ENCODE measurements at places on chromosomes 6 and 20.

- H3K36me3 ChIP-seq = no peaks in the 10 kb centered on the region
- peaks cover 8% of the 10 kb centered on the region for H3K4me1 ChIP-seq
- no peaks in the 10 kb centered on the region for H3K27me3 ChIP-seq
- no peak overlapping the region for H3K4me3 ChIP-seq
Measured at GRCh38 chr6:52424513-52424912, 4.4 kb downstream of the EFHC1 start.

- H3K4me1 ChIP-seq = peaks cover 10% of the 10 kb centered on the region
- peaks cover 12% of the 10 kb centered on the region for H3K36me3 ChIP-seq
- H3K4me3 ChIP-seq = no peak overlapping the region
- DNase-seq = no peak
- no peak overlapping the region for H3K27ac ChIP-seq
Measured at GRCh38 chr6:143948208-143948607, 59.9 kb downstream of the PLAGL1 start.

- DNase-seq = no peak
- H3K27me3 ChIP-seq = no peaks in the 10 kb centered on the region
- H3K36me3 ChIP-seq = no peaks in the 10 kb centered on the region
- H3K27ac ChIP-seq = no peak overlapping the region
- no peak overlapping the region for H3K4me3 ChIP-seq
- no peaks in the 10 kb centered on the region for H3K4me1 ChIP-seq
Measured at GRCh38 chr6:116200619-116201249, 53.1 kb downstream of the TSPYL4 start.

- H3K36me3 ChIP-seq = no peaks in the 10 kb centered on the region
- H3K27ac ChIP-seq = no peak overlapping the region
- peaks cover 37% of the 10 kb centered on the region for H3K4me1 ChIP-seq
- H3K4me3 ChIP-seq = no peak overlapping the region
- H3K27me3 ChIP-seq = peaks cover 8% of the 10 kb centered on the region
Measured at GRCh38 chr6:108080010-108080780, 5.7 kb upstream of the OSTM1 start.

DNA sequence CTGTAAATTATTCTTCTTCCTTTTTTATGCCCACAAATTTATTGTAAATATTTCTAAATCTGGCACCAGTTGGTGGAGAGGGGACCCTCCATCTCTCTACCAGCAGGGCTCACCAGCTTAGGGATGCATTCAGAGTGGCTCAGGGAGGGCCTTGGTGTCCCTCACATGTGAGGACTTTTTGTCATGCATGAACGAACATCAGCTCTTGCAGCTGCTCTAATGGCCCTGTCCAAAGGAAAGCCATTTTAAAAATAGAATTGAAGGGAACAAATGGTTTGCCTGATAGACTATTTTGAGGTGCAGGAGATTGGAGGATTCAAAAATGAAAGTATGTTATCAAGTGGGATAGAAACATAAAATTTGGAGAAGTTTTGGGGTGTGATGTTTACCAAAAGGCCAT is 37.5 kb upstream of the KLHL31 start:
- H3K27ac ChIP-seq = no peak overlapping the region
- H3K27me3 ChIP-seq = no peaks in the 10 kb centered on the region
- H3K36me3 ChIP-seq = no peaks in the 10 kb centered on the region
- no peak overlapping the region for H3K4me3 ChIP-seq
- H3K4me1 ChIP-seq = peaks cover 3% of the 10 kb centered on the region

DNA sequence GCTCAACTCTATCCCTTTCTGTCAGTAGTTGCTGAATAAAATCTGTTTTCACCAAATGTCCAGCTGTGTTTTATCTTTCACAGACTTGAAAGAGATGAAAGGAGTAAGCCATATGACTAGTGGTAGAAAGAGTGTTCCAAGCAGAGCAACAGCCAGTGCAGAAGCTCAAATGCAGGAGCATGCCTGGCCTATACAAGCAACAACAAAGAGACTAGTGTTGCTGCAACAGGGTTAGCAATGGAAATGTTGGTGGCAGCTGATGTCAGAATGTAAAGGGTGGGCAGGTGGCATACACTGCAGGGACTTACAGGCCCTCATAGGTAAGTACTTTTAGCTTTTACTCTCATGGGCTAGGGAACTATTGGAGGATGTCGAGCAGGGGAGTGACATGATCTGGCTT is 5.2 kb upstream of the HINT3 start:
- no peak overlapping the region for H3K27ac ChIP-seq
- H3K4me3 ChIP-seq = no peak overlapping the region
- H3K4me1 ChIP-seq = peaks cover 7% of the 10 kb centered on the region
- H3K27me3 ChIP-seq = no peaks in the 10 kb centered on the region
- DNase-seq = no peak

DNA sequence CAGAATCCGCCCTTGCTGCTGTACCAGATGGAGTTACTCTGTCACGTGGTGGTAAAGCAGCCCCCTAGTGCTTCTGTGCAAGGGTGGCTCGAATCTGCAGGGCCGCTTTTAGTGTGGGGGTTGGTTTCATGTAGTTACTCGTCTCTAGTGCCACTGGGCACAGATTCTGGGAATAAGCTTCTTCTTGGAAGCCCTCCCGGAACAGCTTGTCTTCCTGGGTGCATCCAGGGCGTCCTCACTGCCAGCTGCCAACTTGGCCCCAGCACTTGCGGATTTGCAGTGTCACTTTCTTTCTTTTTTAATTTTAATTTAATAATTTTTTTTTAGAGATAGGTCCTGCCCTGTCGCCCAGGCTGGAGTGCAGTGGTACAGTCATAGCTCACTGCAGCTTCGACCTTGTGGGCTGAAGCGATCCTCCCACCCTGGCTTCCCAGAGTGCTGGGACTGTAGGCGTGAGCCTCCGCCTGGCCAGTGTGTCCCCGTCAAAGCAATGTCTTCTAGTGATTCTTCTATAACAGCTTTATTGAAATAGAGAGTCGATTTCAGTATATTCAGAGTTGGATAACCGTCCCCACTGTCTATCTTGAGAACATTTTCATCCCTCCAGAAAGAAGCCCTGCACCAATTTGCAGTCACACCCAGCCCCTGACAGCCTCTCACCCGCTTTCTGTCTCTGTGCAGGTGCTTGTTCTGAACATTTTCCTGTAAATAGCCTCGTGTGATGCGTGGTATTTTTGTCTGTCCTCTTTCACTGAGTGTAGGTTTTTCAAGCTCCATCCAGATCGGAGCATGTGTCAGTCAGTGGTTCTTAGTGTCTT is 25.9 kb downstream of the PYGB start:
- H3K36me3 ChIP-seq = peaks cover 42% of the 10 kb centered on the region
- no peaks in the 10 kb centered on the region for H3K4me1 ChIP-seq
- peak; percentile 2 for DNase-seq
- no peak overlapping the region for H3K4me3 ChIP-seq
- no peaks in the 10 kb centered on the region for H3K27me3 ChIP-seq

- H3K27ac ChIP-seq = no peak overlapping the region
- no peaks in the 10 kb centered on the region for H3K36me3 ChIP-seq
- H3K27me3 ChIP-seq = no peaks in the 10 kb centered on the region
Measured at GRCh38 chr6:124520514-124520913, 441.7 kb upstream of the RNF217 start.

- H3K4me3 ChIP-seq = no peak overlapping the region
- no peak for DNase-seq
- peaks cover 36% of the 10 kb centered on the region for H3K4me1 ChIP-seq
- peak overlapping the region; percentile 48 for H3K27ac ChIP-seq
- no peaks in the 10 kb centered on the region for H3K27me3 ChIP-seq
- H3K36me3 ChIP-seq = peaks cover 51% of the 10 kb centered on the region
Measured at GRCh38 chr20:47269309-47270165, 87.0 kb downstream of the ZMYND8 start.

GRCh38 chr20:38973645-38974044 is 11.5 kb downstream of the DHX35 start:
- no peaks in the 10 kb centered on the region for H3K4me1 ChIP-seq
- peaks cover 29% of the 10 kb centered on the region for H3K36me3 ChIP-seq
- no peaks in the 10 kb centered on the region for H3K27me3 ChIP-seq
- DNase-seq = no peak

DNA sequence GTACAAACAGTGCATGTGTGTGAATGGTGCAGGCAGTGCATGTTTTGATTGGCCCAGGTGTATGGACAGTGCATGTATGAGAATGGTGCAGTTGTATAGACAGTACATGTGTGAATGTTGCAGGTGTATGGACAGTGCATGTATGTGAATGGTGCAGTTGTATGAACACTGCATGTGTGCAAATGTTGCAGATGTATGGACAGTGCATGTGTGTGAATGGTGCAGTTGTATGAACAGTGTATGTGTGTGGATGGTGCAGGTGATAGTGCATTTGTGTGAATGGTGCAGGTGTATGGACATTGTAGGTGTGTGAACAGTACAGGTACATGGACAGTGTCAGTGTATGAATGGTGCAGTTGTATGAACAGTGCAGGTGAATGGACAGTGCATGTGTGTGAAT is 4.0 kb upstream of the KLHL31 start:
- H3K27ac ChIP-seq = no peak overlapping the region
- peaks cover 4% of the 10 kb centered on the region for H3K27me3 ChIP-seq
- no peak for DNase-seq
- H3K4me1 ChIP-seq = peaks cover 8% of the 10 kb centered on the region

GRCh38 chr20:34062570-34063482 is 49.2 kb downstream of the EIF2S2 start:
- H3K27me3 ChIP-seq = no peaks in the 10 kb centered on the region
- no peak for DNase-seq
- H3K36me3 ChIP-seq = no peaks in the 10 kb centered on the region
- H3K4me1 ChIP-seq = peaks cover 21% of the 10 kb centered on the region
- no peak overlapping the region for H3K4me3 ChIP-seq

DNA sequence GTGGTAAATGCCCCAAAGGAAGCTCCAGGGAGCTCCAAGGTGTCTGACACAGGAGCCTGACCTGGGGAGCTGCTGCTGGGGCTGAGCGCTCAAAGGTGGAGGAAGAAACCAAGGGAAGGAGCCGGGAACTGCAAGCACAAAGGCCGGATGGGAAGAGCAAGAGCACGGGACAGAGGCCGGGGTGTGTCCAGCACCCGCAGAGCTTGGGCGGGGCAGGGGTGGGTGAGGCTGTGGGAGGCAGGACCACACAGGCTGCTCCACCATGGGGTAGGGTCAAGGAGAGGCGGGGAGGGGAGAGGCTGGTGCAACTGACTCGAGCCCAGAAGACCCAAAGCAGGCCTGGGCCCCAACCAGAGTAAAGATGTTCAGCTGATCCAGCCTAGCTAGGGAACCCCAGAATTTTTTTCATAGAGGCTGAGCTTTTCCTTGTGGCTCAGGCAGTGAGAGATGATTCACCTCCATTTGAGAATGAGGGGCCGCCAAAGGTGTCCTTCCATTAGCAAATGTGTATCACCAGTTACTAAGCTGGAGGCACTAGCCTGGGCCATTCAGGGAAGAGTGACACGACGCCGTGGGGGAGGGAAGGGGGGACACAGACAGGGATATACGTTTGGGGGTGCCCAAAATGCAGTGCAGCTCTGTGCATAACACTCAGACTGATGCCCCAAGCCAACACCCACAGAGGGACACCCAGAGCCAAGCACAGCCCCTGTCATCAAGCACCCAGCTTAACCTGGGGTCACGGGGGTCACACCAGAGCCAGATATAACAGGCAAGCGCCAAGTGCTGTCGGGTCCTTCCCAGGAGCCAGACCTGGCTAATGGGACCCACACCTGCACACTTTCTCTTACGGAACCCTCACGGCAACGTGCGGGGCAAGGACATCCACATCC is 21.3 kb upstream of the TLDC2 start:
- H3K27me3 ChIP-seq = no peaks in the 10 kb centered on the region
- no peak overlapping the region for H3K4me3 ChIP-seq
- H3K4me1 ChIP-seq = peaks cover 28% of the 10 kb centered on the region
- no peak overlapping the region for H3K27ac ChIP-seq

DNA sequence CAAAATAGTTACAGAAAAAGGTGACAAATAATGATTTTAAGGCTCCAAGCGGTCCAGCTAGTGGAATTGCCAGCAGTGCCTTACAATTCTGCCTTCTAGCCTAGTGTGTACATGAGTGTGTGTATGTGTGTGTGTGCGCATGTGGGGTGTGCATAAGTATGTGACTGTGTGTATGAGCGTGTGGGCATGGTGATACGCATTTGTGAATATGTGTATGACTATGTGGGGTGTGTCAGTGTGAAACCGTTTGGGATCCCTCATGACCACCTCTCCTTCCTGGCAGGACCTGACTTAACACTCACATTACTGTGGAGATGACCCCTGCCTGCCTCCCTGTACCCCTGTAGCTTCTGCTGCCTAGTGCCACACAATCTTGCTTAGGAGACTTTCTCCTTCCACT is 40.4 kb upstream of the RNF182 start:
- no peak for DNase-seq
- H3K4me1 ChIP-seq = peaks cover 12% of the 10 kb centered on the region
- H3K36me3 ChIP-seq = no peaks in the 10 kb centered on the region
- no peak overlapping the region for H3K4me3 ChIP-seq
- no peak overlapping the region for H3K27ac ChIP-seq
- H3K27me3 ChIP-seq = no peaks in the 10 kb centered on the region

GRCh38 chr20:49823152-49823847 is 10.7 kb downstream of the SLC9A8 start:
- H3K36me3 ChIP-seq = peaks cover 28% of the 10 kb centered on the region
- DNase-seq = no peak
- H3K27me3 ChIP-seq = no peaks in the 10 kb centered on the region
- no peak overlapping the region for H3K4me3 ChIP-seq
- H3K4me1 ChIP-seq = no peaks in the 10 kb centered on the region

DNA sequence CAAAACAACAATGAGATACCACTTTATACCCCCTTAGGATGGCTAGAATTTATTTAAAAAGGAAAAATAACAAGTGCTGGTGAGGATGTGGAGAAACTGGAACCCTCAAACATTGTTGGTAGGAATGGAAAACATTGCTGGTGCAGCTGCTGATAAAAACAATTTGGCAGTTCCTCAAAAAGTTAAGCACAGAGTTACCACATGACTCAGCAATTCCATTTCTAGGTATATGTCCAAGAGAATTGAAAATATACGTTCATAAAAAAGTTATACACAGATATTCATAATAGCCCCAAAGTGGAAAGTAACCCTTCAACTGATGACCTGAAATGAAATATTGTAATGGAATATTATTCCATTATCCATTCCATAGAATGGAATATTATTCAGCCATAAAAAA is 55.0 kb downstream of the CD83 start:
- no peak overlapping the region for H3K4me3 ChIP-seq
- no peak for DNase-seq
- H3K4me1 ChIP-seq = no peaks in the 10 kb centered on the region
- no peak overlapping the region for H3K27ac ChIP-seq

DNA sequence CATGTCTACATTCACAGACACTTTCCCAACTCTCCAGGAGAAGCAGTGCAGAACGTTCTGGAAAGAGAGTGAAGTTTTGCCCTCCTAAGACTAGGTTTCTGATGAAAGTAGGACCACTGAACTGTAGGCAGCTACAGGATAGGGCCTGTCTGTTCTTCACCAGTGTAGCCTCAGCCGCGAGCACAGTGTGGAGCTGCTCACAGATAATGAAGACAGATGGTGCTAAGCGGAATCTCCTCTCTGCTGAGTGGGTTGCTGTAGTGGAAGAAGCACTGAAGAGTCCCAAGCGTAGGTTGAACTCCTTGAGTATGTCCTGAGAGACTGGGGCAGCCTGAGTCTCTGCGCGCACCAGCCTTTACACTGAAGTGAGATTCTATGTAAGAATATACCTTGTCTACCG is 170.2 kb downstream of the PACRG start:
- H3K36me3 ChIP-seq = no peaks in the 10 kb centered on the region
- peaks cover 15% of the 10 kb centered on the region for H3K4me1 ChIP-seq
- H3K4me3 ChIP-seq = no peak overlapping the region

GRCh38 chr6:127458222-127458621 is 967 bp downstream of the KIAA0408 start:
- DNase-seq = no peak
- peaks cover 51% of the 10 kb centered on the region for H3K4me1 ChIP-seq
- no peak overlapping the region for H3K4me3 ChIP-seq

- DNase-seq = no peak
- H3K27ac ChIP-seq = no peak overlapping the region
- H3K36me3 ChIP-seq = peaks cover 34% of the 10 kb centered on the region
- no peaks in the 10 kb centered on the region for H3K4me1 ChIP-seq
- H3K4me3 ChIP-seq = no peak overlapping the region
- no peaks in the 10 kb centered on the region for H3K27me3 ChIP-seq
Measured at GRCh38 chr6:143123081-143123480, 62.4 kb downstream of the AIG1 start.

Data from WTC11 (cell line).